ENCODE measurements at places on chromosomes 7 and 10.

DNA sequence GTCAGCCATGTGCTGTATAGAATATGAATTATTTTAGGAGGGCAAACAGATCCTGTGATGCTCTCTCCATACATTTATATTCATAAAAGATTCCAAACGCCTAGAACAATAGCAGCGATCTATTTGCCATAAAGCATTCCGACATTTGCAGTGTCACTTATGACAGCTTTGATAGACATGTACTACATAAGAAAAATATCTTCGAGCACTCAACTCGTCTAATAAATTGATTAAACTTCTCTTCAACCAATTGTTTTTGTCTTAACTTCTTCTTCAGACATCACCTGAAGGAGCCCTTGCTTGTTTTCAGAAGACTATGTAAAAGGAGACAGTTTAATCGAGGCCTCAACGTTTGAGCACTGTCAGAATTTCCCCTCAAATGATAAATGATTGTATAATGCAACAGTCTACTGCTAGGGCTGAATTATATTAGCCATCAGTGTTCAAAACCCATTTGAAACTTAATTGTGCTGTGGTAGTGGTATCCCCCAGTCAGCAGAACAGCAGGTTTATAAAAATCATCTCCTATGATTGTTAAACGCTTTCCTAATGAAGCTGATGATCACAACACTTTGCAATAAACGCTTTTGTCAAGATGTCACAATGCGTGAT lies 158.0 kb upstream of the MGMT start:
- DNase-seq, result no peak

GRCh38 chr7:19020711-19021110 lies 96.7 kb downstream of the TWIST1 start:
- DNase-seq, result no peak

DNA sequence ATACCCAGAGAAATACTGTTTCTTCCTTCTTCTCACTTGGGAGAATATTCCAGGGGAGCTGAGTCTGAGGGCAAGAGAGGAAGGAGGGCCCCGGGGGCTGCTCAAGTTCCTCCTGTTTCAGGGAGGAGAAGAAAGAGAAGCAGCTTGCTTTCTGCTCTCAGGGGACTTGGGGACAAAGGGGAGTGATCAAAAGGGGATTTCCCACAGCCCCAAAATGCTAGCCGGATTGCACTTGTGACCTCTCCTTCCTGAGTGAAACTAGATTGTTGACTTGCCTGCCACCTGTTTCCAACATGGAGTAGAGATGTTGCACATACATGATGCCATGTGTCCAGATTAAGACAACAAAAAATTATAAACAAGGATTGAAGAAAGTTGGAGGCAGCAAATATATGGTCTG lies 28.7 kb upstream of the PDCD4 start:
- no peak for DNase-seq

DNA sequence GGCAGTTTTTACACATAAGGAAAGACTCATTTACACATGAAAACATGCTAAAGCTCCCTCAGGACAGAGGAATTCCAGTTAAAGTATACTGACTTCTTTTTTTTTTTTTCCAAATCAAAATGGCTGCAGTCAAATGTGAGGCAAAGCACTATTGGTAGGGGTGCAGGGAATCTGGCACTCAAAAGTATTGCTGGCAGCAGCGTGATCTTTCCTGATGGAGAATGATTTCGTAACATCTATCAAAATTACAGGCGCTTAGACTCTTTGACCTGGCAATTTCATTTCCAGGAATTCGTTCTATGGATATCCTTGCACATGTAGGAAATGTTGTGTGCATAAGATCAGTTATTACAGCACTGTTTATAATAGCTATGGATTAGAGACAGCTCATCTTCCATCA lies 65.7 kb downstream of the VSTM4 start:
- no peak for DNase-seq

- DNase-seq, result no peak
These were observed 37.7 kb upstream of the HDAC9 start for GRCh38 chr7:18457832-18458231.

DNA sequence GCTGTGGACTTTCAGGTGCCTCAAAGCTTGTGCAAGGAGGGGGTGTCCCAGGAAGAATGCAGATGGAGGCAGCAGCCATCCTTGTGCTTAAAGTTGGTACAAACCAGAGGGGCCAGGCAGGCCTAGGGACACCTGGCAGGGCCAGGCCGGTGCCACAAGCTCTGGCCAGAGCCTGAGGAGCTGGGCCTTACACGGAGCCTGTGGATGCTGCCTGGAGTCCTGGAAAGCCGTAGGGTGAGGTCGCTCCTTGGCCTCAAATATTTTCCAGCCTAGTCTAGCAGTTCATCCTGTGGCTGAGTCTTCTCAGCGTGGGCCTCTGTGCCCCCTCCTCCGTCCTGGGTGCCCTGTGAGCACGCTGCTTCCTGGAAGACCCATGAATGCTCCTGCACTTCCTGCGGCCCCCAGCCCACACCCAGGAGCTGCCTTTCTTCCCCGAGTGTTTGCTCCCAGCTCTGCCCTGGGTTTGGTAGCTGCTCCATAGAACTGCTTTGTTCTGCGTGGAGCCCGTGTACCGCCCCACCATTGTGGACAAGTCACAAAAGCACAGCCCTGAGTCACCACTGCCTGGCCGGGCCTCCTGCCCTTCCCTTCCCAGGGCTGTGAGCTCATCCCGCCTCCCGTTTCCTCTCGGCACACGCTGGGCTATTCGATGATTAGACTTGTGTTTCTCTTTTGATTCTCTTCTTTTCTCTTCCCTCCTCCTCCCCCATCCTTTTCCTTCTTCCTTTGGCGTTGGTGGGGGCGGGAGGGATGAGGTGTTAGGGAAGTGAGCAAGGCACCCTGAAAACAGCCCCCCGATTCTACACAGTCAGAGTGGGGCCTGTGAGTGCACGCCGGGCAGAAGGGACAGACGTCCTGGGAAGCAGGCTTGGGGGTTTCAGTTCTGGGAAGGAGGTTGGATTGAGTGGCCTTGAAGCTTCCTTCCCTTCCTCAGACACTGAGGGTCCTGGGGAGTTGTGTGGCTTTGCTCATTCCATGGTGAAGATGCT lies 73.2 kb upstream of the SHH start:
- DNase-seq, result peak; percentile 24

DNA sequence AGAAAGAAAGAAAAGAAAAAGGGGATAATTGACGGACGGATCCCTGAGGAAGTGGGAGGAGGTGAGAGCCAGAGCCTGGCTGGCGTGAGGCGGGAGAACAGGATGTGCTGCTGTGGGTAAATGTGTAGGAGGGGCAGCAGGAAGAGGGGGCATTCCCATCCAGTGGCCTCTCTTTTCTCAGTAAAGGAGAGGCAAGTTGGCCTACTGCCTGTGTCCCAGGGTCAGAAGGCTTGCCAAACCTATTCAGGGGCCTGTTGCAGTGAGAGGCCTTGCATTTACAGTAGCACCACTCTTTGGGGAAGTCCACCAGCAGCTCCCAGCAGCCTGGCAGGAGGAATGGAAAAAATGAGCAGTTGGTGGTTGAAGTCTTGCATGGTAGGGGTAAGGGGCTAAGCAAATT lies 26.6 kb upstream of the ASCC1 start:
- peak; percentile 35 for DNase-seq

GRCh38 chr10:95552679-95553342 lies 8.4 kb downstream of the SORBS1 start:
- DNase-seq, result no peak

- DNase-seq, result no peak
These were observed 599.0 kb upstream of the TPK1 start for GRCh38 chr7:145434811-145435210.

DNA sequence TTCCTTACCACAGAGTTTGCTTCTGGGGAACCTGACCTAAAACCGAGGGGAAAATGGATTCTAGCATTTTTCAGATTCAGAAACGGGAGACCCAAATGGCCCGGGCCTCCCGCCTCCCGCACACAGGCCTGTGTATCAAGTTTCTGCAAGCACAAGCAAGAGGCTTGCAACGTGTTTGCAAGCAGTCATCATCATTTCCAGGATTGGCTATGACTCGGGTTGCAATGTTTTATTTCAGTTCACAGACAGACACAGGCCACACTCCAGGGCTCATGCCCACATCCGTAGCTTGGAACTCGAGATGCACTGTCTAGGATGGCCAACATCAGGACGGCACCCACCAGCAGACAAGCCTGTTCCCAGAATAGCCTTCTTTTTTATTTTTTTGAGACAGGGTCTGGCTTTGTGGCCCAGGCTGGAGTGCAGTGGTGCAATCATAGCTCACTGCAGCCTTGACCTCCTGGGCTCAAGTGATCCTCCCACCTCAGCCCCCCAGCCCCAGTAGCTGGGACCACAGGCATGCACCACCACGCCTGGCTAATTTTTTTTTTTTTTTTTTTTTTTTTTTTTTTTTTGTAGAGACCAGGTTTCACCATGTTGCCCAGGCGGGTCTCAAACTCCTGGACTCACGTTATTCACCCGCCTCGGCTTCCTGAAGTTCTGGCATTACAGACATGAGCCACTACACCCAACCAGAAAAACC lies 68.1 kb upstream of the FOXK1 start:
- DNase-seq, result peak; percentile 58

- DNase-seq, result peak; percentile 88
These were observed 442 bp upstream of the LZTS2 start for GRCh38 chr10:100998991-100999741.

GRCh38 chr10:25959540-25960232 lies 25.7 kb downstream of the MYO3A start:
- DNase-seq, result no peak

DNA sequence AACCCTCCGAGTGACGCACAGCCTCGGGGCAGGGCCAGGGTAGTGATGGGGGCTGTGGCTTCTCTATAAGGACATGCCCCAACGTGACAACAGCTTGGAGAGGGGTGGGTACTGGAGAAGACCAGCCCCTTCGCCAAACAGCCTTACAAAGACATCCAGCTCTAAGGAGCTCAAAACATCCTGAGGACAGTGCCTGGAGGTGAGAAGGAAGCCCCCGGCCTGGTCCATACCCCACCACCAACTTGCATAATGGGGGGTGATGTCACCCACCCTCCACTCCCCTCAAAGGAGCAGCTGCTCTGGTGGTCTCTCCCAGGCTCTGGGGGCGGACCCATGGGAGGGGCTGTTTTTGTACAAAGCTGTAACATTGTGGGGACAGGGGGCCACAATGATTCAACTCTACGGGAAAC lies 15.1 kb downstream of the PRSS2 start:
- no peak for DNase-seq

GRCh38 chr10:59880971-59881510 lies 25.3 kb downstream of the CCDC6 start:
- DNase-seq, result no peak

DNA sequence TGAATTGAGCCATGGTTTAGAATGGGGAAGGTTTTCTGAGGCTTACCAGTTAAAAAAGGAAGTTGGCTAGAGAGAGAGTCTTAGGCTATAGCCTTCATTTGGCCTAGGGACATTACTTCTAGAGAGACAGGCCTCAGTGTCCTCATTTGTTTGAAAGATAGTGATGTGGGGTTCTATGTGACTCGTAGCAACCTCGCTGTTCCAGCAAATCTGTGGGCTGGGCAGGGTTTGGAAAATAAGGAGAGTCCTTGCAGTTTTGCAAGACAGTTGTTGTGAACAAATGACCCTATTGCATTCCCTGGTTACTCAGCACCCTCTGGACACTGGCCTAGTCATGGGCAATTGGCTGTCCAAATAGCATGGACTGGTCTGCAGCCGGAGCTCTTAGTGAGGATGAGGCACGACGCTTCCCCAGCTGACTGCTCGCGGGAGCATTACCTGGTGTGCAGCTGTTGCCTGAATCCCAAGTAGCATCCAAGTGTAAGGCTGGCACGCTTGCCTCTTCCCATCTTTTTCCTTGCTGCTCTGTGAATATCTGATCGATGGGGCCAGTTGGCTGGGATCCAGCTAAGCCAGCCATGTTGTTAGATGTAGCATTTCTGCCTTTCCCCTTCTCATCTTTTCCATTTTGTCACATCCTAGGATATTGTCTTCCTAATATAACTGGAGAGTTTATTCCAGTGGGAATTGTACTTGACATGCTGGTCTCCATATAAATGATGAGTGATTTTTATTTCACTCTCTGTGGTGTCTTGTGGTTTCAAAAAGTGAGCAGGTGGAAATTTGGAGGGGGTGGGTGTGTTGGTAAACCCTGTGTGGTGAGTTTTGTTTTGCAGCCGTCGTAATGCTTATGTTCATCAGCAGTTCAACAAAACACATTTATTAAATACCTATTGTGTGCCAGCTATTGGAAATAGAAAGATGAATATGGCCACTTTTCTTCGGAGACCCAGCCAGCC lies 99.8 kb downstream of the SND1 start:
- DNase-seq, result no peak

DNA sequence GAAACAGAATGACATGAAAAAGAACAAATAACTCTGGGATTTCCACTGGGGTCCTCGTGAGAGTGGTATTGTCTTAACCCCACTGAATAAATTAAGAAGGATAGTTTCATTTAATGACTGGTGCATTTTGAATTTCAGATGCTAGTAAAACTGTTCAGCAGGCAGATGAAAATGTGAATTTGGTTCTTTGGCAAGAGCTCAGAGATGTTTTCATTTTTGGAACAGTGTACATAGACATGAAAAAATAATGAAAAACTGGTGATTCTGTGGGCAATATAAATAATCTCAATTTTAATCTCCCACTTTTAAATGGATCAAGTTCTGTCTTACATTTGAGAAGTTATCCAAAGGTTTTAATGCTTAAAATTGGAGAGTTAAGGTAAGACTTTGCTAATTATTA lies 84.1 kb downstream of the TRIL start:
- no peak for DNase-seq

DNA sequence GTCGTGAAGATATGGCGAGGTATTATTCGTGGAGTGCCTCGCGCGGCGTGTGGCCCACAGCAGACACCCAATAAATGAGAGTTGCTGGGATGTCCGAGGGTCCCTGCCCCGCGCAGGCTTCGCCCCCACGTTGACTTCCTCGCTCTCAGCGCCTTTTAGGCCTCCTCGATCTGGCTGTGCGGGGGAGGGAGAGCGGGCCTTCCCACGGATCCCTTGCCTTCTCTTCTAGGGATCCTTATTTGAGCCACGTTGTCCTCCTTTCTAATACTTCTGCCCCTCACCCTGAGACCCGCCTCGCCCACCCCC lies 660 bp downstream of the VCL start:
- DNase-seq, result no peak

DNA sequence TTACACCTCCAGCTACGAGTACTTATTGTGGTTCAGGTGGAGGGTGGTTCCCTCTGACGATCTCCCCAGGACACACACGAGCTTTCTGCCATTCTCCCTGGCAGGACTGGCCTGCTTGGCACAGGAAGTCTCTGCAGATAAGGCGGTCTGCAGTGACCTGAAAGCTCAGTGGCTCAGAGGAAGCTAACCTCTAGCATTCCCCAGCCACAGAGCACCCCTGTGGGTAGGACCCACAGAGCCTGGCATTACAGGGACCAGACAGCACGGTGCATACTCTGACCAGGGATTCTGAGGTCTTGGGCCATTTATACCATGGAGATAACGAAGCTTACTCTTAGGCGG lies 1.9 kb upstream of the GPR146 start:
- no peak for DNase-seq

- DNase-seq, result peak; percentile 20
These were observed 325.5 kb upstream of the C7orf33 start for GRCh38 chr7:148264933-148265557.

DNA sequence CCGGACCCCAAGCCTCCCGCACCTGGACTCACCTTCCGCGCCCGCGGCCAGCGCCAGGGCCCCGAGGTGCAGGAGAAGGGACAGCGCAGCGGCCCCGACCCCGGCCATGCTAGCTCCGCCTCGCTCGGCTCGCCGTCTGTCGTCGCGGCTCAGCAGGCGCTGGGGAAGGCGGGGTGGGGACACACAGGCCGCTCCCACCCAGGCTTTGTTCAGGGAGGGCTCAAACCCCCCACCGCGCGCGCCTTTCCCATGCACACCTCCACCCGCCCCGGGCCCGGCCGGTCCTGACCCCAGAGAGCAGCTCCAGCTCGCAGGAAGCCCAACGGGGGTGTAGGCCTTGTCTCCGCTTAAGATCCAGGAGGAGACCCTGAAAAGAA lies at the start of gene KCP:
TSS of gene KCP (minus strand) at position 141 of the 377 bp plus-strand sequence. CDS start at position 108, 33 bp downstream.
- no peak for DNase-seq

- DNase-seq, result no peak
These were observed 217.1 kb upstream of the HGF start for GRCh38 chr7:81986723-81987470.
